NCI-H2081 (cell line): ENCODE measurements at places on chromosomes 3 and 15.

GRCh38 chr3:101603184-101603583 is 29.2 kb downstream of the PCNP start:
- no peak for DNase-seq

DNA sequence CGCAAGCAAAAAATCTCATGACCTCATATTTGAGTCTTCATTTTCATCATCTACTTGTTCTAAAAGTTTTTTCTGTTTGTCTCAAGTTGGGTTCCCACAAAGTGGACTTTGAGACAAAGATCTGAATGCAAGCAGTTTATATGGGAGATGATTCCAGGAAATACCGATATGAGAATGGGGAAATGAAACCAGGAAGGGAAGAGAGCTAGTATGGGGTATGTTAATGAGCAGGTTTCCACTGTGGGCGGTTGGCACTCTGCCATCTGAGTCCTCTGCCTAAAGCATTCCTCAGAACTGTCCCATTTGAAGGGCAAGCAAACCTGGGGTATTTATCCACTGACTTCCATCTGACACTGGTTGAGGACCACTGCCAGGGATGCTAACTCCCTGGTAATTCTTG is 8.8 kb downstream of the ADPRH start:
- no peak for DNase-seq

- DNase-seq: no peak
These were observed 36.5 kb downstream of the ATOSA start for GRCh38 chr15:52642386-52643361.

GRCh38 chr15:49148727-49149126 is 6.7 kb downstream of the COPS2 start:
- DNase-seq: no peak

- no peak for DNase-seq
These were observed 165.1 kb downstream of the IL5RA start for GRCh38 chr3:2945121-2945520.

DNA sequence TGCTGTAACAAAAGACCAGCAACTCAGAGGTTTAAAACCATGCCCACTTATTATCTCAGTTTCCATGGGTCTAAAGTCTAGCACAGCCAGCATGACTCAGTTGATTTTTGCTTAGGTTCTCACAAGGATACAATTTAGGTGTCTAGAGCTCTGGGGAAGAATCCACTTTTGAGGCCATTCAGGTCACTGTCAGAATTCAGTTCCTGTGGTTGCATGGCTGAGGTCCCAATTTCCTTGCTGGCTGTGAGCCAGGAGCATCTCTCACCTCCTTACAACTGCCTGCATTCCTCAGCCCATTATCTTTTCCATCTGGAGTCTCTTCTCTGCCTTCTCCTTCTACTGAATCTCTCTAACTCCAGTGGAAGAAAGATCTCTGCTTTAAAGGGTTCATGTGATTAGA is 240.5 kb upstream of the CFAP20DC start:
- no peak for DNase-seq

- DNase-seq: no peak
These were observed 32.9 kb downstream of the SOX14 start for GRCh38 chr3:137796993-137797392.

DNA sequence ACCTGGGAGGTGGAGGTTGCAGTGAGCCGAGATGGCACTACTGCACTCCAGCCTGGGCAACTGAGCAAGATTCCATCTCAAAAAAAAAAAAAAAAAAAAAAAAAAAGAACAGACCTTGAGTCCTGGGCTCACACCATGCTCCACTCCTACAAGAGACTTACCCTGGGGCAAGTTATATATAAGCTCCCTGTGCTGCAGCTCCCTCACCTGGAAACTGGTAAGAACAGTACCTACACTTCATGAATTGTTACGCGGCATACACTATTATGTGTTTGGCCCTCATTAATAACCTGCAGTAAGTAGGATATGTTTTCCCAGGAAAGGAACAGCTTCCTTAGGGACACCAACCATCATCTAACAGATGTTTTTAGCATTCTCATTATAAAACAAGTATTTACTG is 119.6 kb downstream of the FMN1 start:
- no peak for DNase-seq

DNA sequence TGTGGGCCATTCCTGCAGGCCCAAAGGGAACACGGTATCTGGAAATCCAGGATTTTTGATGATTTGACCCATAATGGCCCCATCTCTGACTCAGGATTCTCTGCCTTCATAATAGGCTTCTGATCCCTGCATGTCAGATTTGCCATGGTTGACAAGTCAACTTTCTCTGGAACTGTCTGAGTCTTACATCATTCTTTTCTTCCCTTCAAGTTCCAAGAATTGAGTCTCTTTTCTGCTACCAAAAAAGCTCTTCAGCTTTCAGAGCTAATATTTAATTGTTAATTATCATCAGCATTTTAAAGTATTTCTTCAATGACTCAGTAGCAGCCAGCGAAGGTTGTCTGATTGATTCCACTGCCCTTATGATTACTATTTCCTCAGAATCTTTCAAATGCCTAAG is 244.4 kb upstream of the COL8A1 start:
- DNase-seq: no peak
